ENCODE measurements at places on chromosomes 1 and 21. TPM values are rescaled to one million over a fixed set of nuclear protein-coding genes. Genes with fewer than 3 reads are reported as not detected.
A peak's percentile ranks its signal among the peaks of the same experiment; 100 is the strongest.

DNA sequence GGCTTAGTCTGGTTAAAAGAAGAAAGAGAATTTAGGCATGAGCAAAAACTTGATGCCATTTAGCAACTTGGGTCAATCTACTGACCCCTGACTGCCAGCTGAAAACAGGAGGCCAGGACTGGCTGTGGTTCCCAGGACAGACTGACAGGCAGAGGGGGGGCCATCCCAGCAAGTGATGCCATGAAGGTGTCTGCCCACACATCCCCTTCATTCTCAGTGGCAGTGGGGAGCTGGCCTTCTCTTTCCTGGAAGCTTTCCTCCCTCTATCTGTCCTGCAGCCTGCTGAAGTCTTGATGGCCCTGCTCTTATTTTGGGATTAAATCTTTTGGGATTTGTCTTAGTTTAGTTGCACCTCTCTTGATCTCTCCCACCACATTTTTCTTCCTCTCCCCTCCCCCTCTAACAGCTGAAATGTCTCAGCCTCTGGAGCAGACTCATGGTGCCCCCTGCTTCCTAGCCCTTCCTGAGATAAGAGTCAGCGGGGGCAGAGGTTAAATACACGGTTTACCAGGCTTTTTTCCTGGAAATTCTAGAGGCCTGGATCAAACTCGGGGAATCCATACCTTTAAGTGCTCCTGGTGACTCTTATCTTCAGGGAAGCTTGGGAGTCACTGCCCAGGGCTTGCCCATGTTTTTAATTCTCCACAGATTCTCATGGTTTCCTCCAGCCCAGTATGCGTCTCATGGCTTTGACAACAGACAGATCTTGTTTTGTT is 99.5 kb upstream of the TSPAN2 start:
- DNase-seq, result no peak

- peak; percentile 45 for DNase-seq
Measured at GRCh38 chr1:23369335-23370013, at the start of gene ZNF436. Gene ZNF436 (minus strand): TSS chr1:23369836. CDS start chr1:23368005, 1,831 bp downstream.

DNA sequence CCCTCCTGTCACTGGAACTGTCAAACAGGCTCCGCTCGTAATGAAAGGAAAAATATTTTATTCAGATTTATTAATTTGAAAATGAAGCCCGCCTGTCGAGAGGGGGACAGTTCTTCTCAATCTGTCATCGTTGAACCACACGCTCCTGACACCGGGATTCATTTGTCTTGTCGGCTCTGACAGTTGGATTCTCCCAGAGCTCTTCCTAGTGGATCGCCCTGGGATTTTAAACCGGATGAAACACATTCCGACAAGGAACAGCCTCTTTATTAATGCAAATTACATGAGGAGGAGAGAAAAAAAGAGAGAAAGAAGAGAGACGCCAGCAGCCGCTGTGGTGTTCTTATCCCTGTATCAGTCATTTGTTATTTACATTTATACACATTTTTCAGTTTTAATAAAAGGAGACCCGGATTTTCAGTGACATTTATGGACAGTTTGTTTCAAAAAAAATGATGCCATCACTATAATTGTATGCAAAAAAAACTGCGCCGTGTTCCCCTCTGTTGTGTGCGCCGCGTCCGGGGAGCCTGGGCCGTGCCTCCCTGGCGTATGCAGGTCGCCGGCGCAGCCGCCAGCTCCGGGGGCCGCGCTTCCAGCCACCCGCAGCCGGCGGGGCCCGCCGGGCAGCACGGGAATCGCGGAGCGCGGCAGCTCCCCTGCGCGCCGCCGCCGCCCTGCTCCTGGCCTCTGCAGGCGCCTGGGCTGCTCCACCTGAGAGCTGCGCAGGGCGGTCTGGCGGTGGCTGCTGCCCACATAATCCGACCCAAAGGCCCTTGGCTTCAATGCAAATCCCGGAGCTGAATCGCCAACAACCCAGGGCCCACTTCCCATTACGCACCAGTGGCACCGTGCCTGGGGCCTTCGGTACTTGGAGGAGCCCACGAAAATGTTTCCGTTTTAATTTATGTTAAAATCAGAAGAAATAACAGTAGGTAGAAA is 237.9 kb upstream of the PBX1 start:
- DNase-seq, result no peak

The RXFP4 gene
- total RNA-seq, result not detected

DNA sequence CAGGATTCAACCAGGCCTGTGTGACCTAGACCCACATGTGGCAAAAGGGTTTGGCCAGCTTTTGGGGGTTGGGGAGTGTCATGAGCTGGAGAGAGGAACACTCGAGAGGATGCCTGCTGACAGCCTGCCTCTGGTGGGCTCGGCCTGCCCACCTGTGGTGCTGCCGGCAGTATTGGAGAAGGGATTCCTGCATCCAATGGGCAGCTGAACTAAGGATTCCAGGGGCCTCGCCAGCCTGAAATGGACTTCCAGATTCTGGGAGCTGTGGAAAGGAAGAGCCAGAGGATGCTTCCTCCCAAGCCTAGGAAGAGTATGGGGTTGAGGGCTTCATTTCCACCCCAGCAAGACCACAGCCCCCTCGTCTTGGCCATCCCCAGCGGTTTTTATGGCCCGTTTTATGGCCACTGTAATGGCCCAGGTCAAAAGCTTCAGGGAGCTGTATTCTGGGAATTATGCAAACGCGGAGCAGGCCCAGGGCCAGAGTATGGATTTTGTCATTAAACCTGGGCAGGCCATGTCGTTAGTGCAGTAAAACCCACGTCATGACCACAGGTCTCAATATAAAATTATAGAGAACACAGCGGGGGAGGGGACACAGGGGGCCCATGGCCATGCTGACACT is 63.6 kb downstream of the TMEM53 start:
- DNase-seq, result no peak

DNA sequence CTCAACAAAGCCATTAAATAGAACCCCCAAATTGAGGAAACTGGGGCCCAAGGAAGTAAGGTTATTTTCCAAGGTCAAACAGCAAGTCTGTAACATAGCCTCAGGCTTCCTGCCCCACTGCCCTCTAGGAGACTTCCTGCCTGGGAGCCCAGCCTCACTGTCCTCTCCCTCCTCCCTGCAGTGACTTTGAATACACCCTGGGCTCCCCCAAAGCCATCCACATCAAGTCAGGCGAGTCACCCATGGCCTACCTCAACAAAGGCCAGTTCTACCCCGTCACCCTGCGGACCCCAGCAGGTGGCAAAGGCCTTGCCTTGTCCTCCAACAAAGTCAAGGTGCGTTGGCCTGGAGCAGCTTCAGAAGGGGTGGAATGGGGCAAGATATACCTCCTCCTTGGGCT is 18.3 kb downstream of the GRHL3 start:
- no peak for DNase-seq

DNA sequence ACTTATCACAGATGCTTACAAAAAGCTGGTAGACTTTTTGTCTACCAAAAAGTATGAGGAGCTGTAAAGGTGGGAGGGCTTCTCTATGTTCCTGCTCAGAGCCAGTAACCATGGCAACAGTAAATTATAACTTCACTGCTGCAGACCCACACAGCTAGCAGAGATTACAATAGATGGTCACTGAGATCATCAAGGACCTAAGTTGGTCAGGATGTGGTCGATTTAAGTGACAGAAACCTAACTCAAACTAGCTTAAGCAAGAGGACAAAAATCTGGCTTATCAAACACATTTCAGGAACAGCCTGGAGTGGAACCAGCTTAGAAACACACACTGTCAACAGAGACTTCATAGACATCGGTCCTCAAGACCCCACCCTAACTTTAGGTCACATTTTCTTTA is 113.4 kb upstream of the ATP1A1 start:
- no peak for DNase-seq

The CSRP1 gene
- 51.8 TPM for total RNA-seq

The CD52 gene
- total RNA-seq, result 261 TPM

GRCh38 chr1:227765261-227766014 is 30.2 kb downstream of the SNAP47 start:
- no peak for DNase-seq

DNA sequence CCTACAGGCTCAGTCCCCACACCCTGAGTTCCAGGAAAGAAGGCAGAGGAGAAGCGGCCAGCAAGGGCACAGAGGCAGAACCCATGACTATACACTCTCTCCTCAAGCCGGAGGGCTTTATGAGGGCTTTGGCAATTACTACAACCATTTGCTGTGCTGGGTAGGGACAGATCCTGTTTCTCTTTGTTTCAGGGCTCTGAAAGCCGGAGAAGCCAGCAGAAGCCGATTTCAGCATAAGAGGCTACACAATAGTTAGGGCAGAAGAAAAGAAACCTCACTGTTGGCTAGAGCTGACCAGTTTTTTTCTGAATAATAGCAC is 13.9 kb downstream of the GPR3 start:
- DNase-seq, result no peak

The BRINP3 gene
- total RNA-seq, result not detected

GRCh38 chr1:158327481-158327880 is 3.9 kb downstream of the CD1B start:
- no peak for DNase-seq

DNA sequence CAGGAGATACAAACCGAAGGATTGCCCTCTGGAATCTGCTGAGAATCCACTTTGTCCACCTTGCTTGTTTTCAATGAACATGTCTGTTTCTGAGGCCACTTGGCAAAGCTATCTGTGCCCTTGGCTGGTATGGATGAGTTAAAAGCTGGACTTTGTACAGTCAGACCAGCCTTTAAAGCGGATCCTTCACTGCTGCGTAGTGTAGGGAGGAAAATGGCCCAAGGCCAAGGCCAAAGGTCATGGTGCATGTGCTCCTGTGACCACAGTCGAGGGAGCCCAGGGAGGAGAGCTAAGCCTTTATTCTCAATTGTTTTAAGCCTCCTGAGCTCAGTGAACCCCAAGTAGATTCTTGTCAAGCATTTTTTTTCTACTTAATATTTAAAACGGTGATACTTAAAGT is 37.0 kb downstream of the KCNJ15 start:
- DNase-seq, result no peak

DNA sequence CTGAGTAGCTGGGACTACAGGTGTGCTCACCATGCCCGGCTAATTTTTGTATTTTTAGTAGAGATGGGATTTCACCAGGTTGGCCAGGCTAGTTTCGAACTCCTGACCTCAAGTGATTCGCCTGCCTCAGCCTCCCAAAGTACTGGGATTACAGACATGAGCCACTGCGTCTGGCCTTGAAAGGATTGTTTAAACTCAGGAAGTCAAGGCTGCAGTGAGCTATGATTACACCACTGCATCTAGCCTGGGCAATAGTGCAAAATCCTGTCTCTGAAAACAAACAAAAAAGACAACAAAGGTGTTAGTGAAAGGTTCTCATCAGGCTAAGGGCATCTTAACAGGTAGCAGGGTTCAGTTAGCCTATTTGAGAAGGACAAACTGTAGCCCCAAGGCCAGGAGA is 14.2 kb upstream of the ZNF496 start:
- no peak for DNase-seq

DNA sequence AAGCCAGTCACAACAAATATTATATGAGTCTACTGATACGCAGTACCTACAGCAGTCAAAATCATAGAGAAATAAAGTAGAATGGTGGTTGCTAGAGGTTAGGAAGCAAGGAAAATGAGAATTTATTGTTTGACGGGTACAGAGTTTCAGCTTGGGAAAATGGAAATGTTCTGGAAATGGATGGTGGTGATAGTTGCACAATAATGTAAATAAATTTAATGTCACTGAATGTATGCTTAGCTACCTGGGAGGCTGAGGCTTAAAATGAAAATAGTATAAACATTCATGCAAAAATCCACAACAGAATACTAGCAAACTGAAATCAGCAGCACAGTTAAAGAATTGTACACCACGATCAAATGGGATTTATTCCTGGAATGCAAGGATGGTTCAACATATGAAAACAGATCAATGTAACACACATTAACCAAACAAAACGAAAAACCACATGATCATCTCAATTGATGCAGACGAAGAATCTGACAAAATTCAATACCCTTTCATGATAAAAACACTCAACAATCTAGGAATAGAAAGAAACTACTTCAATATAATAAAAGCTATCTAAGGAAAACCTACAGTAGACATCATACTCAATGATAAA is 10.7 kb downstream of the TUT4 start:
- no peak for DNase-seq

The ATP6V1G3 gene
- total RNA-seq, result not detected

DNA sequence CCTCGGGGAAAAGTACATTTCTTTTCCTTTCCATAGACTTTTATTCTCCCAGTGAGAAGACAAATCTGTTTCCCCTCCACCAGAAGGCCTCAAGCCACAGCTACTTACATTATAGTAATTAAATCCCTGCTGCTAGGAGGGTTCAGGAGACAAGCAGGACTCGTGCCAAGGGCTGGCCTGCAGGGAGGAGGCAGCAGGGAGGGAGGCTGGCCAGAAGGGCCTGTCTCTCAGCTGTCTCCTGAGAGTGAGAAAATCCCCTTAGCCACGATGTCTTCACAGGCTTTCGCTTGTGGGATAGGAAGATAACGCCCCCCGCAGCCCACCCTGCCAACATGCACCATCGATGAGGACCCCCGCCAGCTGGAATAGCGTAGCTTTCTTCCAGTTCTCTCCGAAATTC is 14.0 kb downstream of the KCNN3 start:
- DNase-seq, result no peak

The SLC6A17 gene
- 0.02 TPM for total RNA-seq

The CD1C gene
- total RNA-seq, result not detected

DNA sequence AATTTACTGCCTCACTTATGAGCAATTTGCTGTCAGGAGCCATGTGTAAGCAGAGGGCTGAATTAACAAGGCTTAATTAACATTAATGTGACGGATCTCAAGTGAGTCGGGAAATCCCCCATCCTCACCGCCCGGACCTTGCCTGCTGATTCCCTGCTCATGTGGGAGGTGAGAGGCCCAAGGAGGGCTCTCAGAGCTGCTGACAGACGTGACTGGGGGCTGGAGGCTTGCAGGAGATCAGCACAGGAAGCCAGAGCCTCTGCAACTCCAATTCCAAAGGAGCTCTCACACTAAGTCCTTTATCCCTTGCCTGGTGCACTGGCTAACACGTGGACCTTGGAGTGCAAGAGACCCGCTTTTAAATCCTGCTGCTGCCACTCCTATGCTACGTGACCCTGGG is 19.4 kb downstream of the LRP8 start:
- DNase-seq, result no peak

DNA sequence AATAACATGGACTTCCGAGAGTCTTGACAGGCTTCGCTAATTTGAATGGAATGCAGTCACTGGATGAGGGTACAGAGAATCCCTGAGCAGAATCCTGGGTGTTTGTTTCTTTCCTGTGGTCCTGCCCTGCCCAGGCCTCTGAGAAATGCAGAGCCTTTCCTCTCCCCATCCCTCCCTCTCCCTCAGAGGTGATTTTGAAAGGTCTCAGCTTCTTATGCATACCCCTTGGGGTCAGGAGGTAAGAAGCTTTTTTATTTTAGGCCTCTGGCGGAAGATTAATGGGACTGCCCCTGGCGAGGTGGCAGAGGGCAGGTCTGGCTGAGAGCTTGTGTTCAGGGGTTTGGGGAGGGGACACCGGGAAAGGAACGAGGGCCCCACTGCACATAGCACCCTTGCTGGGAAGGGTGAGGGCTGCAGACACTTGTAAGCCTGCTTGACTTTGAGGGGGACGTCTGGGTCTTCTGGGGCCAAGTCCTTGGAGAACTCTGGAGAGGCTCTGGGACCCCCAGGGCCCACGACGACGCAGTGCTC is 116.5 kb upstream of the SLC45A1 start:
- no peak for DNase-seq

The OLFML2B gene
- total RNA-seq, result not detected

GRCh38 chr21:42358937-42359336 is 7.4 kb downstream of the TFF1 start:
- DNase-seq, result no peak

- no peak for DNase-seq
Measured at GRCh38 chr1:111894497-111894896, 95.0 kb downstream of the KCND3 start.
